Activated CD8-positive, alpha-beta memory T cell treated with anti-CD3 and anti-CD28 coated beads for 1 hour (primary cell): ENCODE measurements at places on chromosomes 1 and 21.

DNA sequence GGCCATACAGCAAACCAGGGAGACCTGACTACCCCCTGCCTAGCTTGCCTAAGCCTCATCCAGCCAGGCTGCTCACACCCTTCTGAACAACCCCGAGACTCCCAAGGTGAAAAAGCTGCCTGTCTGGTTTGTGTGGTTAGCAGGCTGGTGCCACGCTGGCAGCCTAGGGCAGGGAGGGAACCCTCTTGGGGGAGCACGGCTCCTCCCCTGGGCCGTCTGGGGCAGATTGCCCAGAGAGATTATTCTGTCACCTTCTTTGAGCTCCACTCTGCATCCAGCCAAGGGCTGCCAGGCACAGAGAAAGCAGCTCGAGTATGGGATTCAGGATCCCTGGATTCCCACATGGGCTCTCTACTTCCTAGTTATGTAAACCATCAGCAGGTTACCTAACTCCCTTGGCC lies 27.5 kb upstream of the TCEA3 start:
- no peak for DNase-seq

- DNase-seq: no peak
These were observed 13.7 kb downstream of the CD34 start for GRCh38 chr1:207897188-207897587.

DNA sequence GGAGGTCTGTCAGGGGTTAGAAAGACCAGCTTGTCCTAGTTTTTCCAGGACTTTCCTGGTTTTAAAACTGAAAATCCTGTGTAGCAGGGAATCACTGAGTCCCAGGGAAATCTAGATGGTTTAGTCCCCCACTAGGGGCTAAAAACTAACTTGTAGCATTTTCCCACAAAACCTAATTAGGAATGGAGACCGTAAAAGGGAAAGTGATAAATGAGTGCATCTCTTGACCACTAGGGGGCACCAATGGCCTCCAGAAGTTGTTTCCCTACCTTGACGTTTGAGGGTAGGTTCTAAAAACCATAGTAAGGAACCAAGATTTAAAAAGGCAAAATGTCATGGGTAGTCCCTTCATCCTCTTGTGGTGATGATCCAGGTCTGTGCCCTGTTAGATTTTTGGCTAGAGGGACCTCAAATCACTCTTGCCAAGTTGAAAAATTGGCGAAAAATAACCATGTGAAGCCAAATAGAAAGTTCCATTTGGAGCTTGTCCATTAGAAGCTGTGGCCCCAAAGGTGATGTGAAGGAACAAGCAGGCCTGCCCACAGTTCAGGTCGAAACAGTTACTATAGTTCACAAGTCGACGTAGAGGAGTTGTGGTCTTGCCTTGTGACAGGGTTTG lies 24.5 kb downstream of the CLIC6 start:
- no peak for DNase-seq

DNA sequence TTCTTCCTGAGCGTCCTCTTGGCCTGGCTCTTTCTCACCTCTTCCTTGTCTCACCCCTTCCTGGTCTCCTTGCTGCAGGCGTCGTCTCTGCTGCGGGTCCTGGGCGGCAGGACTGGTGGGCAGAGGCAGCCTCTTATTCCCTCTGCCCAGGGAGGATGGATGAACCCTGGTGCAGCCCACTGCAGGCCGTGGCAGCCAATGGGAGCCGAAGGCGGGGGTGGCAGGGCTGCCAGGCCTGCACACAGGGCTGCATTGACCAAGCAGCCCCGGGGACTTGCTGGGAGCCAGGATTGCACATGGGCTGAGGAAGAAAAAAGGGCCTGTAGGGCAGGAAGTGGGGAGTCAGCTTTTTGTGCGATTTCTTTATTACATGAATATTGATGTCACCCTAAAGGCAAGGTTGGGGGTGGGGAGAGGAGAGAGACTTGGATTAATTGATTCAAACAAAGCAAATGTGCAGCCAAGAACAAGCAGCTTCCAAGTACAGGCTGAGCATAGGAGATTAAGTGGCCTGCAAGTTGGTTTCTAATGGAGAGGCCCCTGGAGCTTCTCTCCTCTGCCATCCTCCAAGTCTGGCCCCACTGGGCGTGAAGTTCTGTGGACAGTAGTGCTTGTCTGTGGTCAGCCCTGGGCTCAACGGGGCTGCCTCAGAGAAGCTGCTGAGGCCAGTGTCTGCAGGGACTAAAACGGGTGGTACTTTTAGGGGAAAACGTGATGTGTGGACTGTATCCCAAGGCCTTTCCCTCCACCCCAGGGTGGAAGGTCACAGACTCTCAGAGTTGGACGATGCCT lies at the start of gene S100B:
S100B (minus strand) TSS at position 108 of the 792 bp plus-strand sequence. CDS start 2,667 bp downstream, outside the sequence.
- DNase-seq: no peak
